Muscle of leg (tissue), 16 donors: ENCODE measurements at places on chromosomes 1 and 21. TPM values are rescaled to one million over a fixed set of nuclear protein-coding genes. Genes with fewer than 3 reads are reported as not detected.

DNA sequence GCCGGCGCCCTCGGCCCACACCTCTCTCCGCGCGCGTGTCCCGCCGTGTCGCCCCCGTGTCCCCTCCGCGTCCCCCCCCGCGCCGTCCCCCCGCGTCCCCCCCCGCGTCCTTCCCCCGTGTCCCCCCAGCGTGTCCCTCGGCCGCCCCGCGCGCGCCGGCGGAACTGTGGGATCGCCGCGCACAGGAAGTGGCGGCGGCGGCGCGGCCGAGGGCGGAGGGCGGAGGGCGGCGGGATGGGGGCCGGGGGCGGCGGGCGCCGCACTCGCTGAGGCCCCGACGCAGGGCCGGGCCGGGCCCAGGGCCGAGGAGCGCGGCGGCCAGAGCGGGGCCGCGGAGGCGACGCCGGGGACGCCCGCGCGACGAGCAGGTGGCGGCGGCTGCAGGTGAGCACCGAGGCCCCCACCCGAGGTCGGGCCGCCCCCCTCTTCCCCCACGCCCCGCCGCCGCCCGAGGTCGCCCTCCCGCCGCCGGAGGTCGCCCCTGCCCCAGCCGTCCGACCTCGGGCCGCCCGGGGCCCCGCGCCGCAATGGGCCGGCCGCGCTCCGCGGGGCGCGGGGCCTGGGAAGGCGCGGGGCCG lies at the start of gene AGPAT3:
TSS of gene AGPAT3 (plus strand) at position 262 of the 578 bp plus-strand sequence. CDS start 94,459 bp downstream, outside the sequence.
- peak; percentile 54 for DNase-seq

DNA sequence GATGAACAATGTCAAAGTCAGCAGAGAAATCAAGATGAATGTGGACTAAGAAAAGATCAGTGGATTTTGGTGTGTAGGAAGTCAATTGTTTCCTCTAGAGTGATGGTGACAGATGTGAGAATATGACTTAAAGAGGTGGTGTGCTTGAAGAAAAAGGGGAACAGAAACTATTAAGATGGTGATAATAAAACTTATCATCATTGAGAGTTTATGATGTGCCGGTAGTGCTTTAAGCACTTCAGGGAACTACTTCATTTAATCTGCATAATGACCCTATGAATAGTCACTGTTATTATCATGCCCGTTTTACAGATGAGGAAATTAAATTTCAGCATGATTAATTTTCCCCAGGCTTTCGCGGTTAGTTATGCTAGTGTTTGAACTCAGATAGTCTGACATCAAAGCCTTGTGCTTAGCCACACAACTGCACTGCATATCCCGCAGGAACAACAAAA lies 246.9 kb upstream of the LRRC7 start:
- no peak for DNase-seq

DNA sequence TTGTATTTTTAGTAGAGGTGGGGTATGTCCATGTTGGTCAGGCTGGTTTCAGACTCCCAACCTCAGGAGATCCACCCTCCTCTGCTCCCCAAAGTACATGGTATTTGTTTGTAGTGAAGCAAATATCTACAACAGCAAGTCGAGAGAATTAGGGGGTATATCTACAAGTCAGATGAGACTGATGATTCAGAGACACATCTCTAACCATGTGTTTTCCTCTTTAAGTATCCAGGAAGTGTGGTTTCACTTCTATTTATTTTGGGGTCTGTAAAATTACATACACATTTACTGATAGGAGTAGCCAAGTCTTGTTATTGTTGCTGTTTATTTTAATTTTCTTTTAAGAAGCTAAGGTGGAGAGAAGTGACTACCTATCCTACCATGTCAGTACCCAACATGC lies 44.9 kb downstream of the SGIP1 start:
- no peak for DNase-seq

DNA sequence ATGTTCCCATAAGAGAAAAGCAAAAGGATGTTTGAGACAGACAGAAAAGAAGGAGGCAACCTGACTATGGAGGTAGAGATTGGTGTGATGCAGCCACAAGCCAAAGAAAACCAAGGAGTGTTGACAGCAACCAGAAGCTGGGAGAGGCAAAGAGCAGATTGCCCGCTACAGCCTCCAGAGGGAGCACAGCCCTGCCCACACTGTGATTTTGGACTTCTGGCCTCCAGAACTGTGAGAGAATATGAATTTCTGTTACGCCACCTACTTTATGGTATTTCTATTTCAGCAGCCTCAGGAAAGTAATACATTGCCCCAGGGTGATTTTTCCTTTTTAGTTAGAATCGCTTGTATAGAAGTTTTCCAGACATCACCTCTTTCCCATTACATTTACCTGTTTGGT lies 28.4 kb downstream of the SLAMF6 start:
- DNase-seq = no peak

- peak; percentile 11 for DNase-seq
Measured at GRCh38 chr1:79667848-79668696, 661.5 kb upstream of the ADGRL4 start.

GRCh38 chr1:44260792-44261170 lies 47.5 kb downstream of the DMAP1 start:
- no peak for DNase-seq

DNA sequence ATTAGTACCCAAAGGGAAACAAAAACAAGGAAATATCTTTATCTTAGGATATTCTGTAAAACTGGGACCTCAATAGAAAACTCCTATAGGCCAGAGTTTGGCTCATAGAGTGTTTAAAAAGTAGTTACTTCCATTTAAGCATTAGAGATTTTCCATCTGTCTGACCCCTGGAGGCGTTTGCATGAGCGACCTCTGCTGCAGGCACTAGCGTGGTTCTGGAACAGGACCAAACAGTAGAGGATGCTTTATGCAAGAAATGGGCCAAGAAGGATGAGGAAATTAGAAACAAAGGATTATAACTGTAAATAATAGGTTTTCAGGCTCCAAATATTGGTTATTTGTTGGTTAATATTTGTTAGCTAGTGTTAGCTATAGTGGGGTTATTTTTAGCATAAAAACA lies 5.7 kb downstream of the ZBTB40 start:
- peak; percentile 45 for DNase-seq

- no peak for DNase-seq
Measured at GRCh38 chr1:116521186-116521585, 49.6 kb downstream of the CD58 start.

PRKCZ gene
- 5.5 TPM for polyA plus RNA-seq

DNA sequence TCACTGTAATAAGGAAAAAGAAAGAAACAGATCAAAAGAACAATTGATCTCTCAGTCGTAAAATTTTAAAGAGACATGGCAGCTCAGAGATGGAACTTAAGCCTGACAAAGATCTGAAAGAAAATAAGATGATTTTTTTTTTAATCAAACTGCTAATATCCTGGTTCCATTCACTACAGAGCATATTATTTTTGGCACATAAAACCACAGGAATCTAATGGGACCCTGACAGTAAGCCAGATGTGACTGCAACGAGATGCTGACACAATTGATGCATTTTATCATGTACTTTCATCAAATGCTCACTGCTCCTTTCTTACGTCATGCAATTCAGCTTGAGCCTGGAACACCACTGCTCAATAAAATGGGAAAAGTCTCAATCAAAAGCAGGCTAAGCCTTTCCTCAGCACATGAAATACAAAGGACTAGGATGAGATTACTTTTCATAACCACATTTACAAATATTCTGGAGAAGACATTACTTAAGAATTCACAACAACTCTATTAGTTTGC lies 16.6 kb downstream of the GPATCH2 start:
- no peak for DNase-seq

- no peak for DNase-seq
Measured at GRCh38 chr1:158038793-158039192, 45.3 kb downstream of the KIRREL1 start.

KCTD3 gene
- polyA plus RNA-seq = 40.4 TPM

GRCh38 chr1:23084880-23085279 lies 65.6 kb downstream of the KDM1A start:
- no peak for DNase-seq

DNA sequence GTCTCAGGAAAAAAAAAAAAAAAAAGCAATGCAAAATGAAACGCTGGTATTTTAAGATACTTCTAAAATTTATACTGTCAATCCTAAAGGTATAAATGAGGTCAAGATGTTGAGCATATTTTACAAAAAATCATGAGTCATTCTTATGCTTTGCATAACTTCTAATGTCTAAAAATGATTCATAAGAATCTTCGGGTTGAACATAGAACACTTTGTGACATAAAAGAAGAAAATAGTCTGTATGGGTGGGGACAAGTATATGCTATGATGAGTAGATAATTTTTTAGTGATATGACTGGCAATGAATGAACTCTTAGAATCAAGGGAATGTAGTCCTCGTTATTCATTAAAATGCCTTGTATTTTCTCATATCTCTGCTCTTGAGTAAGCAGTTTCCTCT lies 416.9 kb upstream of the USP24 start:
- DNase-seq = no peak

DNA sequence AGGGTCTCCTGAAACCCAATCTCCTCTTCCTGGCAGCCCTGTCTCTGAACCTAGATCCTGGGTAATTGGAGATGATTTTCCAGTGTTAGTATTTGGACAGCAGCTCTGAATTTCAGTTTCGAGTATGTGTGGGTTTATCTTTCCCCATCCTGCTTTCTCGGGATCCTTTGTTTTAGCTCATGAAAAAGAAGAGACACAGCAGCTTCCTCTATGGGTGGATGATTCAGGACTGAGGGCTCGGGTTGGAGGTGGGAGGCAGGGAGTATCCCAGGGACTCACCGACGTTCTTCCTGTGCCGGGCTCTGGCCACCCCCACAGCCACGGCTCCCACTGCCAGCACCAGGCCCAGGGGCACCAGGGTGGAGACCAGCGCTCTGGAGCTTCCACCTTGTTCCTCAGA lies 10.4 kb upstream of the FCMR start:
- DNase-seq = no peak

LCE6A gene
- not detected for polyA plus RNA-seq

CLCA1 gene
- not detected for polyA plus RNA-seq

GRCh38 chr1:225532240-225532944 lies 104.6 kb upstream of the LBR start:
- DNase-seq = no peak

OLFML2B gene
- polyA plus RNA-seq = 212 TPM

DNA sequence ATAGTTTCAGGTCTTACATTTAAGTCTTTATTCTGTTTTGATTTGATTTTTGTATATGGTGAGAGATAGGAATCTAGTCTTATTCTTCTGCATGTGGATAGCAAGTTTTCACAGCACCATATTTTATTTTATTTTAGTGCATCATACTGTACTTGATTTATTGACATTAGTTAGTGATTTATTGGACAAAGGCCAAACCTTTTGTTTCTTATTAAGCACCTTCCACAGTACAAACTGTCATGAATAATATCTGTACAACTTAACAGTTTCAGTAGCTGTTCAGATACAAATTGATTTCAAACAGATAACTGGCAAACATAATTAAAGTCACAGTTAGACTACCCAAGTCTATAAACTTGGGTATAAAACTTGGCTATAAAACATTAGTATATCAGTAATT lies 15.8 kb downstream of the CD1D start:
- DNase-seq = no peak

- DNase-seq = peak; percentile 94
Measured at GRCh38 chr1:150567717-150568593, 11.5 kb downstream of the MCL1 start.

DNA sequence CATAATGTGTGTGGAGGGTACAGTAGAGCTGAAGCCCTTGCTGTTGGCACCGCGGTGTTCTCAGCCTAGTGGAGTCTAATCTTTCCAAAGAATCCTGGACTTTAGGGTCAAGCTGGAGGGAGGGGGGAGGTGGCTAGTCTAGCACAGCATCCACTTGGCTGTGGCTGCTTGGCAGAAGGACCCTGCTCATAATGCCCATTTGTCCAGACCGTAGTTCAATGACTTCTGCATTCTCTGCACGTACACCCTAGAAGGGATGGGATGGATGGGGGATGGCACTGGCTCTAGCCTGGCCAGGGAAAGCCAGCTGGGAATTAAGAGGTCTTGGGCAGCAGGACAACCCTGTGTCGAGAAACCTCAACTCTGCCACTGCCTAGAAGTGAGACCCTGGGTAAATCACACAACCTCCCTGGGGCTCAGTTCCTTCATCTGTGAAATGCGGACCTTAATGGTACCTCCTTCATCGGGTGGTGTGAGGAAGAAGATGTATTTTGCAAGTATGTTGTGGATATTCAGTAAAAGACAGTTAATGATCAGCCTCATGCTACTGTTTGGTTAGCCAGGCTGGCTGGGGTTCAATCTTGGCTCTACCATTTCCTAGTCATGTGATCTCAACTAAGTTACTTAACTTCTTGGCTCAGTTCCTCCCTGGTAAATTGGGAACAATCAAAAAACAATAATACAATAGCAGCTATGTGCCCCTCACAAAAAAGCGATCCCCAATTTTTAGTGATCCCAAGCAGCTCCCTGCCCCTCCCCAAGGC lies 27.2 kb upstream of the CLIC4 start:
- DNase-seq = no peak

GRCh38 chr1:159289060-159289459 lies 13.1 kb upstream of the FCER1A start:
- DNase-seq = no peak

DPYD gene
- 11.9 TPM for polyA plus RNA-seq

USP16 gene
- polyA plus RNA-seq = 43.9 TPM

DNA sequence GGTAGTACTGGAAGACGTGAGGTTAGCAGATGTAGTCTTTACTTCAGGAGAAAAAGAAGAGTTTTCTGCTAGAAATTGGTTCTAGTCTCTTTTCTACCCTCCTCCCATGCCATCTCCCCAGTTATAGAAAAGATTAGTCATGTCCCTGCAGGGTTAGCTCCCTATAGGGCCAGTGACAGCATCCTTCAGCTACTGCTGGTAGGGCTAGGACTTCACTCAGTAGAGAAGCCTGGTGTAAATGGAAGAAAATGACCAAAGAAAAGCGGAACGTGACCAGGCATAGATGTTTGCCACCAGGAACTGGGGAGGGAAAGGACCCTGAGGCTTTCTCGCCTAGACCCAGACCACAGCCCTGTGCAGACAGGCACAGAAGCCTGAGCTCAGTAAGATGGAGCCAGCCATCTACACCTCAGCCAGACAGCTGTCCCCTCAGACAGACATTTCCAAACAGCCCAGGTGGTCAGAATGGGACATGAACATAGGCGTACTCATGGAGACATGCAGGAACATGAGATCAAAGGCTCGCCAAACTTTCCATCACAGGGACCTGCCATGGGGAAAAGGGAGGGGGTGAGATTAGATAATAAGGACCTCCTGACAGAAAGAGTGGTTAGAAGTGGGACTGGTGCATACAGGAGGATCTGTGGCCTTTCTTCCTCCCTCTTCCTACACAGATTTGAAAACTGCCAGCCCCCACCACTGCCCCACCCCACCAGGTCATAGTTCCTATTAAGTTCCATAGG lies 23.5 kb upstream of the SLAMF9 start:
- DNase-seq = no peak

GRCh38 chr1:224338150-224338838 lies 8.3 kb upstream of the NVL start:
- no peak for DNase-seq

KIRREL1 gene
- polyA plus RNA-seq = 42.9 TPM

DNA sequence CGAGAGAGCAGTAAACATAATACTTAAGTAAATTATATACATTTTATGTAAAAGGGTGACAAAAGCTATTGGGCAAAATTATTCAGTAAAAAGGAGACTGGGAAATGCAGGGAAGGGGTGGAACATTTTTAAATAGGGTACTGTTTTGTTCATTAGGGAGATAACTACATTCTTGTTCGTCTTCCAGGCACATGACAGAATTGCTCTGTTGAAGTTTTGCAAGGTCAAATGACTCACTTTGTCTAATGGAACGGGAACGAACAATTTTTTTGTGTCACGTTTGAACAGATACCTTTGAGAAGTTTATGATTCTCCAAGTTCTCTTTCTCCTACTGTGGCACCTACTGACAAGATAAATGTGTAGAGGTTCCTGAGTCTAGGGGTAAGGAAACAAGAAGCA lies 382.3 kb upstream of the ZRANB2 start:
- DNase-seq = peak; percentile 10

- DNase-seq = no peak
Measured at GRCh38 chr1:207831517-207832327, 79.2 kb downstream of the CD34 start.
